ENCODE measurements at places on chromosomes 13 and 19. TPM values are rescaled to one million over a fixed set of nuclear protein-coding genes. Genes with fewer than 3 reads are reported as not detected.
A peak's percentile ranks its signal among the peaks of the same experiment; 100 is the strongest.

DNA sequence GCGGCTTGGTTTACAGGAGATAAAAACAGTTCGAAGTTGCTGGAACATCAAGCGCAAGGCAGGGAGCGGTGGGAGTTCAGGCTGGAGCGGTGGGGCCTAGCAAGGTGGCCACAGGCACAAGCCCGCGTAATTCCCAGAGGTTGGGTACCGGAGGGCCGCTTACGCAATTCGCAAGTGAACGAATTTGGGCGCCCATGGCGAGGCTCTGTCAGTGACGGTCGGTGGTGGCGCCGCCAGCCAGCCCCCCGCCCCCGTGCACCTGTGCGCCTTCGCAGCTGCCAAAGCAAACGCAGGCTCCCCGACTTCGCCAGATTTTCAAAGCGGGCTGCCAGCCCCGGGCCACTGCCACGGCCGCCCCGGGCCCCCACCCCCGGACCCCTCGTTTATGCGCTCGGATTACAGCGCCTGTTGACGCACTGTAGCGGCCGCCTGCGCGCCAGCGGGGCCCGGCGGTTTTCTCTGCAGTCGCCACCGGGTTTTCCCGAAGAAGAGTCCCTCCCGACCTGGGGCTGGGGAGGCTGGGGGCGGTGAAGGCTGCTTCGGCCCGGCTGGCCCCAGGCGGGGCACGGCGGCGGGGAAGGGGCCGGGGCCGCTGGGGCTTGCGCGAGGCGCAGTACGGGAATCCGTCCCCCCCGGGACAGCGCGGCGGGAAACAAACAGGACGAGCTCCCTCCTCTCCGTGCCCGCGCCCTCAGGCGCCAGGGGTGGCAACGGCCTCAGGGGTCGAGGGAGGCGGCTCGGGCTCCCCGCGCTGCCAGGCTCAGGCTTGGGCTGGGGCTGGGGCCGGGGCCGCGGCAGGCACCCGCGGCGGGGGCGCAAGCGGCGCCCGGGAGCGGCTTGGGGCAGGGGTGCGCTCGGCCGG is 709 bp downstream of the N4BP2L1 start:
- peak; percentile 85 for DNase-seq

DNA sequence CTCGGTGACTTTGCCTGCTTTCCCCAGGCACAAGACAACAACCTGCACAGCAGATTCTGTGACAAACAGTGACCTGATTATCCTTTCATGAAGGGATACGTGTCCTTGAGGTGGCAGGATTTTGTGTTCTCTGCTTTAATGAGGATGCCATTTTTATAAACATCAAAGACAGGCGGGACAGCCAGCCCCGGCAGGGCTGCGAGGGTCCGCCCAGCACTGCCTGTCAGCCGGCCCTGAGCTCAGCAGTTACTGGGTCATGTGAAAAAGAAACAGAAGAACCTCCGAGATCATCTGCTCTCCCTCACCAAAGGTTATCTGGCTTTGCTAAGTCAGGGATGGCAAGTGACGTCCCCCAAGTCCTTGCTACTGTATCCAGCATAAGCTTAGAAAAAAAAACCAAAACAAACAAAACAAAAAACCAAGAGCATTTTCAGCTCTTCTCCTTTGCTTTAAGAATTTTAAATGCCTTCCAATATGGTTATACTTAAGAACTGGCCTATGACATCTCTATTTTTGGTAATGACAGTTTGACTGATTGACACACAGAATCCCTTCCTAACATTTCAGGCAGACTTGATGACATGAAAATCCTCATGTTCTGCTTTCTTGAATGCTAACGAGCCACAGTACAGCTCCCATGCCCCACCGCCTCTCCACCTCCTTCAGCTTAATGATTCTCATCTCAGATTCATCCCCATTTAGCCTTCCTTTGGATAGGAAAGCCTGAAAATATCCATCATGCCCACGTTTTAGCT is 666.6 kb upstream of the ARGLU1 start:
- DNase-seq: no peak

- no peak for DNase-seq
These were observed 3.1 kb downstream of the EFNB2 start for GRCh38 chr13:106532111-106532929.

FSTL3 gene
- 109 TPM for total RNA-seq

AMER2 gene
- total RNA-seq: not detected

All from osteocyte (in vitro differentiated cells).